GDM1 (cell line): ENCODE measurements at places on chromosomes 6 and 20.

DNA sequence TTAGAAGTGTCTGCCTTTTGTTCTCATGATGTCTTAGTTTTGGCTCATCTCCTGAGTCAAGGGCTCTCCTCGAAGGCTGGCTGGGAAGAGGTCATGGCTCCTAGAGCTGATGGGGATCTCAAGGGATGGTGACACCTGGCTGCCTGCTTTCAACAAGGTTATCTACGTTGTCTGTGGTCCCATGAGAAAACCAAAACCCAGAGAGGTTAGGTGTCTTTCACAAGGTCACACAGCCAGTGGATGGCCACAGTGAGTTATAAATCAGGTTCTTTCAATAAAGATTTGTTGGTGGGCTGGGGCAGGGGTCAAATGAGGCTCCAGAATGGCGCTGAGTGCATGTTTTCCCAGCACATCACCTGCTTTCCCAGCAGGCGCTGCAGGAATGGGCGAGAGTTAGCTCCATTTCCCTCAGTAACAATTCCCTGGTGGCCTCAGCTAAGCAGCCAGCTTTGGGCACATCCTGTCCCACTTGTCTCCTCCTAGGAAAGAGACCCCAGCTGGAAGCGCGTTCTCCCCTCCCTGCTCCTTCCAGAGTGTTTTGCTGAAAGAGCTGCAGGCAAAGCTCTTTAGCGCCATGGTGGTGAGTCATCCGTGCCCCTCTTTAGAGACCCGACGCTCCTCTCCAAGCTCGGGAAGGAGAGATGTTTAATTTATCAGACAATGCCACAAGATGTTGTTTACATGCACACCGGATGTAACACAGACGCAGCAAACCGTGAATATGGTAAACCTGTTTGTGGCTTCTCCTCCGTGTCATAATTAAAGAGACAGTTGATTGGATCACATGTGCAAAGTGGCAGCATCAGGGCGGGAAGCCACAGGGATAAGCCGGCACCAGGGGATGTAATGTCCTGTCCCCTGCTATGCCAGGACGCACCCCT lies 109.7 kb downstream of the LRFN2 start:
- DNase-seq = no peak

DNA sequence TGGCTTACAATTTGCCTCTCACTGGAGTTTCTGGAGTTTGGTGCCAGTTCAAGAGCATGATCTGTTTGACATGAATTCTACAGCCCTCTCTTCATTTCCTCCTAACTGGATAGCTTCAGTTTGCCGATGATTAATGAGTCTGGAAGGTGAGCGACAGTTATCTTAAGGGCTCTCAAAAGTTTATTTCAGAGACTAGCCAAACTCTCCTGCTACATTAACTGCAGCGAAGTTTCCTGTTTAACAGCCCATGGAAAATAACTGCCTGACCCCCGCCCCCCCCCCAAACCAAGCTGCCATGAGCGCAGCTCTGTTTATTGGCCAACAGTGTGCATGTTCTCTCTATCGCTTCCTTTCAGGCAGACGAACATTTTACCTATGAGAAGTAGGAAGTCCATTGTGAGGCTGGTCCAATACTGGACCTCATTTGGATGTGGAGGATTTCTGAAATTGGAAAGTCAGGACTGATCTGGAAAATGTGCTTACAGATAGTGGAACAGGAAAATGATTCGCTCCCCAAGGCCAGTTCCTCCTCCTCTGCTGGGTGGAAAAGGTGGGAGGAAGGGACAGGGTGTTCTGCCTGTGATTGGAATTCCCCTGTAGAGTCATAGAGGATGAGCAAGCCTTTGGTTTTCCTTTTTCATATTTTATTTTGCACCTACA lies 522.2 kb upstream of the JAG1 start:
- no peak for DNase-seq

DNA sequence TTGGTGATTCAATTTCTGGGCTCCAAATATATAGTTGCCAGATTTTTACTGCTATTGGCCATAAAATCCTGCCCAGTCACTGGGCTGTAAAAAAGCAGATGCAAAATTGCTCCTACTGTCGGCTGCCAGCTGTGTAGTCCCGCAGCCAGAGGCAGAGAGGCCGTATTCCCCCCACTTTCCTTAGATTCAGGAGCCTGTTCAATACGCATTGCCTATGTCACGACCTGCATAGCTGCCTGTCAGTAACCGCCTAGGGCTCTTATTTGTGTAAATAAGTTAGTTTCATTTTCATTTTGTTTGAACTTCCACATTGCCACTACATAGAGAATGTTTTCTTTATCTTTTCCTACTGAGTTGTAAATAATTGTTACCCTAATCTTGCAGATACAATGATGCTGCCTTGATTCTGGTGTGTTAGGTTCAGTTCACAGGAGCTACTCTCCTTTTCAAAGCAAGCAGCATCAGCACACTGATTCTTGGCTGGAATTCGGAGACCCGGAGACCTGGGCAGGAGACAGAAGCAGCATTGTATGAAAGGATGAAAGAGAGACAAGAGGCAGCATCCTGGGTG lies 46.0 kb upstream of the UST start:
- DNase-seq = no peak

GRCh38 chr6:31822036-31822821 lies 5.3 kb upstream of the HSPA1B start:
- peak; percentile 32 for DNase-seq

- no peak for DNase-seq
These were observed 39.9 kb downstream of the SRC start for GRCh38 chr20:37385659-37386504.
